ENCODE measurements at places on chromosomes 11 and 22. TPM values are rescaled to one million over a fixed set of nuclear protein-coding genes. Genes with fewer than 3 reads are reported as not detected.

DNA sequence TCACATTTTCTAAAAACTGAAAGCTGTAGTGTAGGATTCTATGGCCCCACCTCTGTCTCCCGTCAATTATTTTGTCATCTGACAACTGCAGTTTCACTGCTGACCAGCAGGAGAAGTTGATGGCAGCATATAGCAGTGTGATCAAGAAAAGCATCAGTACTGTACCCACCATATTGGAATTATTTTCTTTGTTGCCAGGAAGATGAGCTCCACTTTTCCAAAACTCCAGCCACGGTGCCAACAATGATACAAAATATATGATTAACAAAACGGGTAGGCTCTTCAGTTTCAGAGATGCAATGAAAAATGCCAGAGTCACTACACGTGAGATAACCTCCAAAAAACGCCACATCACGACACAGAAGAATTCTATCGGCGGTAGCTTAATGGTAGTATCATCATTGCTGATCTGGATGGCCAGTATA, 41.3 kb downstream of the XKR3 start:
- DNase-seq: no peak

DNA sequence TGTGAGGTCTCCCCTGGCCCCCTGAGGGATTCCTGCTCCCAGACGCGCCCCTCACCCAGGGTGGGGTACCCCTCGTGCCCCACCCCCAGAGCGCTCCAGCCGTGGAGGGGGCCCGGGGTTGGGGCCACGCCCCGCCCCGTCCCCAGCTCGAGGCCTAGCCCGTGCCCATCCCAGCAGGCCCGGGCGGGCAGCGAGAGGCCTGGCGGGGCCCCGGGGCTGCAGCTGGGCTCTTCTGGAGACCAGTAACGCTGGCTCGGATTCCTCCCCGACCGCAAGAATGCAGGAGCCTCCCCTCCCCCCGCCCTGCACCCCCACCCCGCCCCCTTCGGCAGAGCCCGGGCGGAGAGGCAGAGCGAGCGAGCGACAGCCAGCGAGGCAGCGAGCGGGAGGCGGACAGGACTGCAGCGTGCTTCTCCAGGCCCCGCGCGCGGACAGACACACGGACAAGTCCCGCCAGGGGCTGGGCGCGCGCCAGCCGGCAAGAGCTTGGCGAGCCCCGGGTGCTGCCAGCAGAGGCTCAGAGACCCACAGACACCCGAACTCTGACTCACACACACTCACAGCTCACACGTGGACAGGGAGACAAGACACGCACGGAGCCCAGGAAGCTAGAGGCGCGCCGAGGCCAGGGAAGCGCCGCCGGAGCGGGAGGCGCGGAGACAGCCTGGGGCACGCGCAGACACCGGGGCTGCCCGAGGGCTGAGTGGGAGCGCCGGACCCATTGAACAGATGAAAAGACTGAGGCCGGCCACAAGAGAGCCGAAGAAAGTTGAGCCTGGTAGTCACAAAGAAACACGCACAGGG, 15.2 kb downstream of the BCL9L start:
- DNase-seq: peak; percentile 81

GRCh38 chr11:96817482-96818399, 427.9 kb downstream of the JRKL start:
- no peak for DNase-seq

GP1BB gene
- 0.60 TPM for polyA plus RNA-seq

MMP12 gene
- not detected for polyA plus RNA-seq

DNA sequence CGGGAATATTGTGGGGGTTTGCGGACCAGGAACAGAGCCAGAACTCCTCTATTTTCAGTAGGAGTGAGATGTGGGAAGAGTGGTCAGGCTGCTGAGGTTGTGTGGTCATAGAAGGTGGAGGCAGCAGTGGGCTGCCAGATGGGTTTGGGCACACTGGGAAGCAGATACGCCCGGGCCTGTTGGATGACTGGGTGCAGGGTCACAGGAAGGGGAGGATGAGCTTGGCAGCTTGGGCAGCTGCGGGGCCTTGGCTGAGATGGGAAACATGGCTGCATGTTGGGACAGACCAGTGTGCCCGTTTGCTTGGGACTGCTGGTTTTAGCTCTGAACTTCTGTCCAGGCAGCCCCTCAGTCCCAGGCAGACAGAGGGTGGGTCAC, 11.4 kb downstream of the SHANK3 start:
- no peak for DNase-seq

- DNase-seq: no peak
These were observed 25.0 kb downstream of the TSKU start for GRCh38 chr11:76808171-76808570.
